Karpas-422 (cell line): ENCODE measurements at places on chromosomes 1 and 21.
A peak's percentile ranks its signal among the peaks of the same experiment; 100 is the strongest.

DNA sequence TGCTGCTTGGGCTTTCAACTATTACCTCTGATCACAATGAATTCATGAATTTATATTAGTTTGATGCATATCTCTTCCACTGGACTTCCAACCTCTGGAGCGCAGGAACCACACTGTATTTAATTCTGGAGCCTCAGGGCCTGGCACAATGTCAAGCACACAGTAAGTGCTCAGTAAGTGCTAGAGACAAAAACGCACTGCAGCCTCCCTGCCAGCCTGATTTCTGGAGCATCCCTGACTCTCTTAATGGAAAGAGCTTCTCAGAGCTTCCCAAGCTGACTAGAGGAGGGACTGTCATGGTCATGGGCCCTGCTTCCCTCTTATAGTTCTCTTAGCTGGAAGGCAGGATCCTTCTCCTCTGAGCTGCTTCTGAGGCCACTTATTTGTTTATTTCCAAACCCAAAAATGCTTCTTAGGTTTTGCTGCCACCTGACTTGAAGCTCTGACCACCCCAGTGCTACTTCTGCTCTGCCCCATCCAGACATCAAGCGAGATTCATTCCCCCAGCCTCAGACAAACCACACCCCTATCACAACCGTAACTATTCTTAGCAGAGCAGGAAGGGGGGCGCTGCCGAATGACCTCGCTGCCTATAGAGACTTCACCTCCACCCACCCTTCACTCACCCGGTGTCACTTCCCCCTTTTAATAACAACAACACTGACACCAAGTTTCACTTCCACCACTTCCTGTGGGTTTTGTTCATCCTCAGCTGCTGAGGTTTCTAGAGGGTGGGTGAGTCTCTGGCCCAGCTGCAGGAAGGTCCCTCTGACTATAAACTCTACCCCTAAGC lies 33.6 kb downstream of the NUAK2 start:
- H3K27me3 ChIP-seq: no peaks in the 10 kb centered on the region
- peaks cover 60% of the 10 kb centered on the region for H3K4me1 ChIP-seq
- peak overlapping the region; percentile 63 for H3K4me3 ChIP-seq
- no peaks in the 10 kb centered on the region for H3K36me3 ChIP-seq
- DNase-seq: peak; percentile 96
- H3K27ac ChIP-seq: peak overlapping the region; percentile 97

GRCh38 chr1:167310732-167311131 lies 90.0 kb downstream of the POU2F1 start:
- peaks cover 80% of the 10 kb centered on the region for H3K4me1 ChIP-seq
- H3K4me3 ChIP-seq: no peak overlapping the region
- DNase-seq: no peak
- peak overlapping the region; percentile 68 for H3K27ac ChIP-seq
- 0 out of 2 replicates have a peak, but pooled peaks cover 2% of the 10 kb centered on the region for H3K36me3 ChIP-seq

GRCh38 chr1:180235502-180236239 lies 5.6 kb downstream of the LHX4 start:
- H3K27me3 ChIP-seq: no peaks in the 10 kb centered on the region
- no peaks in the 10 kb centered on the region for H3K36me3 ChIP-seq
- no peaks in the 10 kb centered on the region for H3K4me1 ChIP-seq
- no peak for DNase-seq

DNA sequence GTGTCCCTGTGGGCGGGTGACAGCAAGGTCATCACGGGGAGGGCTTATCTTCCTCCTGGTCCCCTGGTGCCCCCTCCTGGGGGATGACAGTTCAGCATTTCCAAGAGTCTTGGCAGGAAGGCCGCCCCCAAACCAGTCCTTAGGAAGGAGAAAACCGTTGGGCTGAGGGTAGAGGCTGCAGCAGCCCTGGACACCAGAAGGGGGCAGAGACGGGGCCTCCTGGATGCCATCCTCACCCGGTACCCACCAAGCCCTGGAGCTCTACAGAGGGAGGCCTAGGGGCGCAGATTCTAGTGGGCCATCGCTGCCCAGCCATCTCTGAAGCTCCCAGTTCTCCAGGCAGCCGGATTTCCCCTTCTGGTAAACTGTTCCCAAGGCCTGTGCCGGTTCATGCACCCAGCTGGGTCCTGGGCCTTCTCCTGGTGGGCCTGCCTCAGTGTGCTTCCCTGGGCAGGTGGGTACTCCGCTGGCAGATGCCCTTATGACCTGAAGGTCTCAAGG lies 14.8 kb upstream of the ZNF669 start:
- peak; percentile 77 for DNase-seq
- no peaks in the 10 kb centered on the region for H3K27me3 ChIP-seq
- H3K36me3 ChIP-seq: no peaks in the 10 kb centered on the region
